ENCODE measurements at places on chromosomes 2 and 18. TPM values are rescaled to one million over a fixed set of nuclear protein-coding genes. Genes with fewer than 3 reads are reported as not detected.

NEU2 gene
- total RNA-seq = not detected

TFCP2L1 gene
- total RNA-seq = 4.9 TPM

VIL1 gene
- 0.18 TPM for total RNA-seq

ALK gene
- not detected for total RNA-seq

BOK gene
- 39.1 TPM for total RNA-seq

FMNL2 gene
- total RNA-seq = 33.6 TPM

B4GALT6 gene
- 36.3 TPM for total RNA-seq

CREG2 gene
- 0.21 TPM for total RNA-seq

HOXD4 gene
- total RNA-seq = 1.4 TPM

CD207 gene
- total RNA-seq = not detected

TNFAIP6 gene
- not detected for total RNA-seq

CYTIP gene
- total RNA-seq = 0.57 TPM

PEX13 gene
- total RNA-seq = 24.7 TPM

RAB6C gene
- 0.13 TPM for total RNA-seq

TMEM185B gene
- total RNA-seq = 54.6 TPM

SLC9A4 gene
- not detected for total RNA-seq

TNP1 gene
- total RNA-seq = not detected

C2orf81 gene
- 3.9 TPM for total RNA-seq
